ENCODE measurements at places on chromosomes 3 and 15. TPM values are rescaled to one million over a fixed set of nuclear protein-coding genes. Genes with fewer than 3 reads are reported as not detected.

- H3K36me3 ChIP-seq = no peaks in the 10 kb centered on the region
- no peaks in the 10 kb centered on the region for H3K27me3 ChIP-seq
- H3K4me1 ChIP-seq = peaks cover 7% of the 10 kb centered on the region
- no peak for DNase-seq
These were observed 106.3 kb upstream of the ANKRD28 start for GRCh38 chr3:15903759-15904720.

- H3K27me3 ChIP-seq = no peaks in the 10 kb centered on the region
- peaks cover 58% of the 10 kb centered on the region for H3K36me3 ChIP-seq
- H3K4me1 ChIP-seq = no peaks in the 10 kb centered on the region
- no peak for DNase-seq
These were observed 33.2 kb downstream of the TUBGCP4 start for GRCh38 chr15:43404130-43404529.

GRCh38 chr3:95798628-95799027, 1015.8 kb upstream of the EPHA6 start:
- DNase-seq = no peak
- no peaks in the 10 kb centered on the region for H3K4me1 ChIP-seq
- no peaks in the 10 kb centered on the region for H3K36me3 ChIP-seq
- H3K27ac ChIP-seq = no peak overlapping the region
- H3K4me3 ChIP-seq = no peak overlapping the region

- no peaks in the 10 kb centered on the region for H3K27me3 ChIP-seq
- H3K4me3 ChIP-seq = peak overlapping the region; percentile 95
- peaks cover 4% of the 10 kb centered on the region for H3K36me3 ChIP-seq
- DNase-seq = no peak
These were observed 1.9 kb downstream of the SCAPER start for GRCh38 chr15:76903251-76903681.

DNA sequence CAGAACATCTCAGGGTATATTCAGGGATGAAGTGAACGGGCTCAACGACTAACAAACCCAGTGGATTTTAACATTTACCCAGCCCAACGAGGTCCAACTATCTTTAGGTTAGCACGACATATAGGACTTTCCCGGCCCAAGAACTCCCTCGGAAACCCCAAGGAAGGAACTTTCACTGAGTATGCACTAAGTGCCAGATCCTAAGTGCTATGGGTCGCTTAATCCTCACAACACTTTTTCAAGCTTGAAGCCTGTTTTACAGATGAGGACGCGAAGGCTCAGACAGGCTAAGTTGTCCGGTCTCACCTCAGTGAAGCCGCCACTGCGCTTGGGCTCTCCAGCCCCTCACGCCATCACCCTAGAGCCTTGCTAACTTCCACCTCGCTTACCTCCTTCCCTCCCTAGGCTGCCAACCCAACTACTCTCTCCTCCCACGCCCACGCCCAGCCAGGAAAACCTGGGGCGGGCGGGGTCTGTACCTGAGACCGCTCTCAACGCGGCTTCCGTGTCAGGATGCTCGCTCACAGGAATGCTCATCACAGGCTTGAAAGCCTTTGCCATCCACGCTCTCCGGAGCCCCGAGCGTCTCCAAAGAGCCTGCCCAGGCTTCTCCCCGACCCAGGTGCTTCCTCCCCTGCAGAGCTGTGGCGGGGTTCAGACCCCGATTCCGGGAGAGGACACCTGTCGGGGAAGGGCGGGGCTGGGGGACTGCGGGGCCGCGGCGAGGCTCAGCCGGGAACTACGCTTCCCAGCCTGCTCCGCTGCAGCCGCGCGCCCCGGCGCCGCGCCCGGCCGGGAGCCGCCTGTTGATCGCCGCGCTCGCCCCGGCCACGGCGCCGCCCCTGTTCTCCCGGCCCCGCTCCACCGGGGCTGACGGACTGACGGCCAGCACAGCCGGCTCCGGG, at the start of gene TMOD2:
Gene TMOD2 (plus strand): TSS at position 806 of the 905 bp plus-strand sequence. CDS start 14,845 bp downstream, outside the sequence.
- DNase-seq = no peak

DNA sequence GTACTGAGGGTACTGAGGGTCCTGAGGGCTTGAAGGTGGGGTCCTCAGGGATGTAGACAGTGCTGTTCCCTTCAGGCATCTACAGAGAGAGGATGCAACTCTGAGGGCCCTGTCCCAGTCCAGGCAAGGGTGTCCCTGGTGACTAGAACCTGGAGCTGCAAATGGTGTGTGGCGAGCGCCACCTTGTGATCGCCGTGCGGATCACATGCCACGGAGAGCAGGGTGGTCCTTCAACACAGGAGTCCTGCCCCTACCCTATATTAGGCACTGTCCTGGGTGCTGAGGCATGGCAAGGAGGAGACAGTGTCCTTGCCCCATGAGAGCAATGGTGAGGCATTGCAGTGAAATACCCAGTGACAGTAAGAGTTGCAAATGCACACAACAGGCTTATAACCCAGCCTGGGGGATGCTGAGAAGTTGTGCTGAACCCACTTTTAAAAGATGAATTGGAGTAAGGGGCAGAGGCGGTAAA, 23.6 kb downstream of the RHCG start:
- H3K27ac ChIP-seq = no peak overlapping the region
- no peaks in the 10 kb centered on the region for H3K36me3 ChIP-seq
- peaks cover 60% of the 10 kb centered on the region for H3K27me3 ChIP-seq
- peak; percentile 83 for DNase-seq

DNA sequence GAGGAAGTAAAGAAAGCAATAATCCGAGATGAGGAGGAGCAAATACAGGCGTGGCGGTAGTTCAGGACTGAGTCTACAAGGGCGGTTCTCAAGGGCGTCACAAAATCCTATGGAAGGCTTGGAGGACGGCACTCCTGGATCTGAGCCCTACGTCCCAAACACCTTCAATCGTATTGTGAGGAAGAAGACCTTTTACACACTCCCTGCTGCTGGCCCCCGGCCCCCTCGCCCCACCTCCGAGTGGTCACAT, 747 bp downstream of the PLD1 start:
- H3K4me1 ChIP-seq = peaks cover 37% of the 10 kb centered on the region
- H3K4me3 ChIP-seq = peak overlapping the region; percentile 91
- H3K27me3 ChIP-seq = peaks cover 14% of the 10 kb centered on the region
- H3K36me3 ChIP-seq = peaks cover 3% of the 10 kb centered on the region

DNA sequence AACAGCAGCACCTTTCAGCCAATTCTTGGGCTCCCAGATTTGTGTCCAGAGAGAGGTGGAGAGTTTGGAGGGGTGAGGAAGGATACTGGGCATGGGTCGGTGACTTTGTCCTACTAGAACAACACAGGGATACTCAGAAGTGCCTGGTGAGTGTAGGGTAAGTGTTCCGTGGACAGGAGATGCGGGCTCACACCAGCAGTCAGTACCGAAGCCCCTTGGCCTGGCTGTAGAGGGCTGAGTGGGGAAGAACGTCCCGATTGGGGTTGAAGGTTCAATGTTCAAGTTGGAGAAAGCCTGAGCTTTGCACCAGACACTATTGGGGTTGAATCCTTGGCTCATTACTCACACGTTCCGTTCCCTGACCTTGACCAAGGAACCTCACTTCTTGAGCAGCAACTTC, 40.8 kb upstream of the SLC6A11 start:
- peaks cover 3% of the 10 kb centered on the region for H3K36me3 ChIP-seq

DNA sequence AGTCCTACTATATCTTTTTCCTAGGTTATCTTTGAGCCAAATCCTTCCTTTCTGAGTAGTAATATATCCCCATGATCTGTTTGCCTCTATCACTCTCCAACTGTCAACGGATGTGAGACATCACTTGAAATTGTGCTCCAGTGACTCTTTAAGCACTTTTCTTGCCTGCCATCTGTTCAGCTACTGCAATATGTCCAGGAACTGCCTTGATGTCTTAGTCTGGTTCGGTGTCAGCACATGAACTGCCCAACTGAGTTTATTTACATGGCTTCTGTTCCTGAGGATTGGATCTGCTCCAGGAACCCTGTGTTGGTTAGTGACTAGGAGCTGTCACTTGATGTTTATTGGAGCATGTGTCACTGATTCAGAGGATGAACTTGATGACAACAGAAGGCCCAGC, 116.5 kb downstream of the SLC9A9 start:
- H3K4me3 ChIP-seq = no peak overlapping the region
- no peak overlapping the region for H3K27ac ChIP-seq
- peaks cover 6% of the 10 kb centered on the region for H3K27me3 ChIP-seq
- no peaks in the 10 kb centered on the region for H3K4me1 ChIP-seq

- no peaks in the 10 kb centered on the region for H3K36me3 ChIP-seq
- no peak overlapping the region for H3K4me3 ChIP-seq
- peaks cover 10% of the 10 kb centered on the region for H3K27me3 ChIP-seq
- H3K4me1 ChIP-seq = peaks cover 6% of the 10 kb centered on the region
These were observed 150.6 kb downstream of the RAB11A start for GRCh38 chr15:66019826-66020398.

- no peak overlapping the region for H3K4me3 ChIP-seq
- H3K27ac ChIP-seq = no peak overlapping the region
- peaks cover 7% of the 10 kb centered on the region for H3K4me1 ChIP-seq
- H3K36me3 ChIP-seq = no peaks in the 10 kb centered on the region
- DNase-seq = no peak
These were observed 134.6 kb downstream of the SLC25A26 start for GRCh38 chr3:66355394-66355793.

GRCh38 chr3:171833789-171834460, 9.2 kb upstream of the TMEM212 start:
- DNase-seq = no peak
- no peak overlapping the region for H3K4me3 ChIP-seq
- peaks cover 36% of the 10 kb centered on the region for H3K4me1 ChIP-seq
- no peaks in the 10 kb centered on the region for H3K27me3 ChIP-seq
- no peaks in the 10 kb centered on the region for H3K36me3 ChIP-seq

DNA sequence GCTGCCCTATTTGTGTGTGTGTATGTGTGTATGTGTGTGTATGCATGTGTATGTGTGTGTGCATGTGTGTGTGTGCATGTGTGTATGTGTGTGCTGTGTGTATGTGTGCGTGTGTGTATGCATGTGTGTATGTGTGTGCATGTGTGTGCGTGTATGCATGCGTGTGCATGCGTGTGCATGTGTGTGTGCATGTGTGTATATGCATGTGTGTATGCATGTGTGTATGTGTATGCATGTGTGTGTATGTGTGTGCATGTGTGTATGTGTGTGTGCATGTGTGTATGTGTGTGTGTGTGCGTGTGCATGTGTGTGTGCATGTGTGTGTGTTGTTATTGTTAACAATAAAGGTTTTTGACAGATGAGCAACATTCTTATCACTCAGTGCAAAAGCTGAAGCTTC, 110.8 kb upstream of the HES1 start:
- no peak overlapping the region for H3K4me3 ChIP-seq
- no peaks in the 10 kb centered on the region for H3K36me3 ChIP-seq
- no peak for DNase-seq
- H3K27ac ChIP-seq = no peak overlapping the region
- peaks cover 15% of the 10 kb centered on the region for H3K4me1 ChIP-seq
- no peaks in the 10 kb centered on the region for H3K27me3 ChIP-seq

- H3K27me3 ChIP-seq = no peaks in the 10 kb centered on the region
- H3K36me3 ChIP-seq = no peaks in the 10 kb centered on the region
- H3K4me1 ChIP-seq = peaks cover 4% of the 10 kb centered on the region
These were observed 35.8 kb downstream of the SLC9A9 start for GRCh38 chr3:143812481-143812880.

GRCh38 chr3:194212161-194212844, 76.4 kb downstream of the HES1 start:
- H3K27ac ChIP-seq = peak overlapping the region; percentile 83
- peak overlapping the region; percentile 46 for H3K4me3 ChIP-seq
- no peaks in the 10 kb centered on the region for H3K36me3 ChIP-seq
- no peak for DNase-seq
- H3K27me3 ChIP-seq = no peaks in the 10 kb centered on the region
- peaks cover 63% of the 10 kb centered on the region for H3K4me1 ChIP-seq

- H3K4me3 ChIP-seq = no peak overlapping the region
- H3K36me3 ChIP-seq = no peaks in the 10 kb centered on the region
- H3K27ac ChIP-seq = no peak overlapping the region
- H3K27me3 ChIP-seq = no peaks in the 10 kb centered on the region
- peaks cover 25% of the 10 kb centered on the region for H3K4me1 ChIP-seq
- DNase-seq = no peak
These were observed 787 bp downstream of the TRPM1 start for GRCh38 chr15:31100738-31101137.

DNA sequence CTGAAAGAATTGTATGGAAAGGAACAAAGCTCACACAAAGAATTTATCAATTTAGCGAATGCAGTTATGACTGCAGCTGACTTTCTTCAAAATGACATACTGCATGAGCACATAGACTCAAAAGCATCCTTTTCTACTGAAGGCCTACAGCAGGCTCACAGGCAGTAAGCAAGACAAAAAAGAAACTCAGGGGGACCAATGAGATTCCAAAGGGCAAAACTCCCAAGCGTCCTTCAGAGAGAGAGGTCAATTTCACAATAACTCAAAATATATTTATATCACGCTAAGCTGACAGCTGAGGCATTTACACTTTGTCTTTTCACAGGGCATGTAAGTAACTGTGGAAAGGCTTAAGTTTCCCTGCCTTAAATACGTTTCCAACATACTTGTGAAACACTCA, 427.9 kb upstream of the RASGRP1 start:
- H3K27me3 ChIP-seq = peaks cover 4% of the 10 kb centered on the region
- peaks cover 4% of the 10 kb centered on the region for H3K4me1 ChIP-seq
- H3K36me3 ChIP-seq = no peaks in the 10 kb centered on the region

GRCh38 chr3:130433306-130433705, 83.7 kb upstream of the COL6A6 start:
- H3K27ac ChIP-seq = no peak overlapping the region
- H3K27me3 ChIP-seq = peaks cover 16% of the 10 kb centered on the region
- H3K4me1 ChIP-seq = no peaks in the 10 kb centered on the region

DNA sequence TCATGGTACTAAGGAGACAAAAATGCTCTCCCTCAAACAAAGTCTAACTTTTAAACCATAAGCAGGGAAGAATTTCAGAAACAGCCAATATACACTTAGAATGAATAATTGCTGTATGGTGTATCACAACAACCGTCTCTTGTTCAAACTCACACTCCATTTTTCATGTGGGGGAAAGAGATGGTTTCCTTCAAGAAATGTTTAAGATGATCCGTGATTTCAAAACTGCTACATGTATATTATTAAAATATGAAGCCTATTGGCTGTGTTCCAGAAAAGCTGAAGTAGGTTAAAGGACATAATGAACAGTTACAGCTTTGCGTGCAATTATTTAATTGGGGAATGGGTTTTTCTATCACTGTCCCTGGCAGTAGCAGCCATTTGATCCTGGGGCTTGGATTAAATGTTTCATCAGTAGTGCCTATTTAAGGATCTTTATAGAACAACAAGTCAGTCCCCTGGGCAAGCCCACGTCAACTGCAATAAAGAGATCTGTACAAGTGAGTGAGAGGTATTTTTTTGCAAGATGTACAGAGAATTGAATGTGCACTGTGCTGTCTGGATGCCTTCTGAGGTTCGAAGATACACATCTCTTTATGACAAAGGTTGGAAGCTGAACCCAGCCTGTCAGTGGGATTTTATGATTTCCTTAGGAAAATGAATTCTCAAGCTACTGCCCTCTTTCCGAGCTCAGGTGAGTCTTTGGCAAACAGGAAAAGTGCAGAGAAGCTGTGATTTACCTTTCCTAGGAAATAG, 337.2 kb upstream of the RARB start:
- H3K27me3 ChIP-seq = peaks cover 35% of the 10 kb centered on the region
- H3K27ac ChIP-seq = no peak overlapping the region
- peaks cover 58% of the 10 kb centered on the region for H3K4me1 ChIP-seq
- no peaks in the 10 kb centered on the region for H3K36me3 ChIP-seq

The PRKCI gene
- 47.3 TPM for total RNA-seq

The ARPC4 gene
- total RNA-seq = 151 TPM

The GPR15 gene
- not detected for total RNA-seq

The TMEM212 gene
- not detected for total RNA-seq

The PYGO1 gene
- total RNA-seq = 29.0 TPM

The ADAMTSL3 gene
- total RNA-seq = 2.4 TPM

The GOLGB1 gene
- 49.9 TPM for total RNA-seq

The ADAMTS7 gene
- 51.9 TPM for total RNA-seq

The SLC22A14 gene
- 0.29 TPM for total RNA-seq

The IQCH gene
- 1.00 TPM for total RNA-seq

The GP9 gene
- total RNA-seq = not detected

The GOLGA6B gene
- total RNA-seq = not detected

The MFAP1 gene
- 37.4 TPM for total RNA-seq

The ROBO2 gene
- 22.7 TPM for total RNA-seq

The CCK gene
- 17.7 TPM for total RNA-seq

The GP5 gene
- 0.10 TPM for total RNA-seq

The SCG5 gene
- 127 TPM for total RNA-seq
